Kidney (tissue), 22 donors: ENCODE measurements at places on chromosomes 1 and 21.

DNA sequence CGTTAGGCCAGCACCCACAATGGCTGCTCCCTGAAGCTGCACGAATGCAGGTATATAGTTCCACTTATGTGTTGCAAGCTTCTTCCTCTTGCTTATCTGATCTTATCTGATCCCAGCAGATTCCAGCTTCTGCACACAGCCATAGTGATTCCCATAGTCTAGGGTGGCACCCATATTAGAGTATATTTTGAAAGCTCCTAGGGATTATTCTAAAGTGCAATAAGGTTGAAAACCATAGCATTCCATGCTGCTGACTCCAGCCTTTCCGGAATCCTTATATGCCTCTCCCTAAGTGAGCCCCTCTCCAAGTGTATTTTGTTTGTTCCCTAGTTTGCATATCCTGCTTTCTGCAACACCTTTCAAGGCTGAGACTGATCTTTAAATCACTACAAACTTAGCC lies 432.0 kb downstream of the SETD4 start:
- no peak overlapping the region for H3K27ac ChIP-seq
- H3K4me3 ChIP-seq = no peak overlapping the region
- no peaks in the 10 kb centered on the region for H3K36me3 ChIP-seq
- DNase-seq = no peak
- H3K27me3 ChIP-seq = no peaks in the 10 kb centered on the region

DNA sequence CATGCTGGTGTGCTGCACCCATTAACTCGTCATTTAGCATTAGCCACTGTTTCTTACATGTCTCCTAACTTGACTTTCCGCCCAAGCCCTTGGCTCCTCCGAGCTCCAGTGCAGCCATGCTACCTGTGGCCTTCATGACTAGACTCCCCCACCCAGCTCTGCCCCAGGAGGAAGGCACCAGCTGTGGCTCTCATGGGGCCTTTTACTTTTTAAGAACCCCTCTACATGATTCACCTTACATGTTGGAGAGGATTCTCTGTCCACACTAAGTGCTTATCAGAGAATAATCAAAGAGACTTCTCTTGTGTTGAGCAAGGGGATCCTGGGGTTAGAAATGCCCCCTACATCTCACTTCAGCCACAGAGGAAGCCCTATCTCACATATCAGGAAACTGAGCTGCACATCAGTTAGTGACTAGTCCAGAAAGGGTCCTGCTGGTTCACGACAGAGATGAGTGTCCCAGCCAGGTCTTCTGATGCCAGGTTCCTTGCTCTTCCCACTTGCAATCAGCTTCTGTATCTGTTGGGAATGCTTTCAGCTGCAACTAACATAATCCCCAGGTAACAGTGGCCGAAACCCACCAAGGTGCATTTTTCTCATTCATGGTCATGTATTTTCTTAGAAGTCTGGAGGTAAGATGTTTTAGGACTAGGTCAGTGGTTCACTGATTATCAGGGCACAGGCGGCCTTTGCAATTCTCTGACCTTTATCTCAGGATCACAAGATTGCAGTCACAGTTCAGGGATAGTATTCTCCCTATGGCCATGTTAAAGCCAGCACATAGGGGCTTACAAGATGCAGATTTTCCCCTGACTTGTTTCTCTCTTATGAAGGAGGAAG lies 45.9 kb downstream of the KLHDC7A start:
- no peaks in the 10 kb centered on the region for H3K4me1 ChIP-seq
- no peaks in the 10 kb centered on the region for H3K27me3 ChIP-seq
- H3K4me3 ChIP-seq = no peak overlapping the region
- no peak for DNase-seq

DNA sequence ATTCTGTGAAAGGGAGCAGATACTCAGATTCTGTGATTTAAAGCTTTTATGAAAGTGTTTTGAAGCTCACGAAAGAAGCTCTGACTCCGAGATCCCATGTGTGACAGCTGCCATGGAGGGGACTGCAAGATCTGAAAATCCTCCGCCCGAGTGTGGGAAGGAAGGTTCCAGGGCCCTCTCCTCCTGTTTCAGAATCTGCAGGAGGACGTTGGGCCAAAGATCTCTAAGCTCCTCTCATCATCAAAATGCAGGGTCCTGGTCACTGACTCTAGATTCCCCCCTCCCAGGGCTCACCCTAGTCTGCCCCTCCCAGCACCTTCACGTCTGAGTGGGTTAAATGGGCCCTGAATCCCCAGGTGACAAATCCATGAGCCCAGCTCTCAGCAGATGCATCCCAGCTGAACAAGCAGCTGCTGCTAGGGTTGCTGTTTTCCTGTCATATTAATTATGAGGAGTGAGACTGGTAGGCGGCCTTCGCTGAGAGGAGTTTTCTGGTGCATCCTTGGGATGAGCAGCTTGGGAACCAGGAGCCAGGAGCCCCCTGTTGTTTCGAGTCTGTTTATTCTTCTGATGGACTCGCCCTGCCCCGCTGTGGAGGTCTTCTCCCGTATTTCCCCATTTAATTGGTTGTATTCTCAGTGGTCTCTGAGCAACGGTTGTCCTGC lies 402.0 kb downstream of the MATN1 start:
- H3K36me3 ChIP-seq = no peaks in the 10 kb centered on the region
- no peaks in the 10 kb centered on the region for H3K4me1 ChIP-seq
- H3K27me3 ChIP-seq = no peaks in the 10 kb centered on the region
- H3K4me3 ChIP-seq = no peak overlapping the region

- H3K27ac ChIP-seq = no peak overlapping the region
- DNase-seq = no peak
- no peaks in the 10 kb centered on the region for H3K36me3 ChIP-seq
- no peaks in the 10 kb centered on the region for H3K27me3 ChIP-seq
These were observed 63.2 kb downstream of the DIRAS3 start for GRCh38 chr1:67987046-67987799.

DNA sequence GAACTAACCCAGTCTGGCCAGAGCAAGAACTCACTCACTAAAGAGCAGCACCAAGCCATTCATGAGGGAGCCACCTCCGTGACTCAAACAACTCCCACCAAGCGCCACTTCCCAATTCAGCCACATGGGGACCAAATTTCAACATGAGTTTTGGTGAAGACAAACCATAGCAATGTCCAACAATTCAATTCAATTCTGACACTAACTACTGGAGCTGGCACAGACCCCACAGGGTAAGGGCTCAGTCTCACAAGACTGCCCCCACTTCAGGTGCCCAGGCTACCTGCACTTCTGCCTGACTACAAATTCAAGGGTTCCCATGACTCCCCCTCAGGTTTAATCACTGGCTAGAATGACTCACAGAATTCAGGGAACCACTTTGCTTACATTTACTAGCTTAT lies 48.8 kb upstream of the RAP1A start:
- H3K27ac ChIP-seq = no peak overlapping the region
- H3K36me3 ChIP-seq = no peaks in the 10 kb centered on the region
- H3K27me3 ChIP-seq = no peaks in the 10 kb centered on the region

DNA sequence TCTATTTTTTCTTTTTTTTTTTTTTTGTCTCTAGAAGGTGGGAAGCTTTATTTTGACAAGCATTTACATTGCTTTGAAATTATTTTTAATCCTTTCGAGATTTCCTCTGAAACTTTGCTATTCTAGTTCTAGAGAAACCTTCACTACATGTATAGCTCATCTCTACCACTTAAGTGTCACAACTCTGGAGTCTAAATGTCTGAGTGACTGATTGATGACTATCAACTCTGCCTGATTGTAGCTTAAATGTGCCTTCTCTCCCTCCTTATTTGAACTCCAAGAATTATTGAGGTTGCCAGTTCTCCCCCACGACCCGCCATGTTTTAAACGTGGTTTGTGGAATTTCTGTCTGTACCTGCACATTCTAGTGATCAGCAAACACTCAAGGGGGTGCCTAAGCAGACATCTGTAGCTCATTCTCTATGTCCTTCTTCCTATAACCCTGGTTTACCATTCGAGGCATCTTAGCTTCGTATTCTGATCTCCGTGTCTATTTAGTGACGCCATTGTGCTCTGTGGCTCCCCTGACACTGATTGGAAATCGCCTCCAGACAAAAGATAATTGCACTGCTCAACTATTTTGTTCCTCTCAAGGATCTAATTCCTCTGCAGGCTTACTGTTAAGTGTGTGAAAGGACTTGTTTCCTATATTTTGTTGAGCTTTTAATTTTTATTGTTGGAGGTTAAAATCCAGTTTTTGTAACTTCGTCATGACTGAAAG lies 1570.6 kb downstream of the BRINP3 start:
- no peaks in the 10 kb centered on the region for H3K27me3 ChIP-seq
- no peak for DNase-seq
- no peaks in the 10 kb centered on the region for H3K36me3 ChIP-seq
- no peak overlapping the region for H3K27ac ChIP-seq
- no peak overlapping the region for H3K4me3 ChIP-seq
- no peaks in the 10 kb centered on the region for H3K4me1 ChIP-seq

GRCh38 chr21:38402291-38402690 lies 96.0 kb downstream of the ERG start:
- no peaks in the 10 kb centered on the region for H3K4me1 ChIP-seq
- no peak overlapping the region for H3K27ac ChIP-seq
- no peak for DNase-seq
- H3K4me3 ChIP-seq = no peak overlapping the region
- no peaks in the 10 kb centered on the region for H3K27me3 ChIP-seq
- no peaks in the 10 kb centered on the region for H3K36me3 ChIP-seq

DNA sequence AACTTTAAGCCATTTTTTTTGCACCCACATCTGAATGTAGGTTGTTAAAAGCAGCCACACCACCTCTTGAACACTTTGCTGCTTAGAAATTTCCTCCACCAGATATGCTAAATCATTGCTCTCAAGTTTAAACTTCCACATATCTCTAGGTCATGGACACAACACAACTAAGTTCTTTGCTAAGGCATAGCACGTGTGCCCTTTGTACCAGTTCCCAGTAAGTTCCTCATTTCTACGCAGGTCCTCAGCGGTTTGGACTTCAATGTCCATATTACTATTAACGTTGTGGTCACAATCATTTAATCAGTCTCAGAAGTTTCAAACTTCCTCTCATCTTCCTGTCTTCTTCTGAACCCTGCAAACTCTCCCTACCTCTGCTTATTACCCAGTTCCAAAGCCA lies 661.6 kb upstream of the PKN2 start:
- no peak for DNase-seq
- H3K36me3 ChIP-seq = no peaks in the 10 kb centered on the region
- no peaks in the 10 kb centered on the region for H3K27me3 ChIP-seq
- H3K4me1 ChIP-seq = no peaks in the 10 kb centered on the region

- DNase-seq = no peak
- H3K27me3 ChIP-seq = no peaks in the 10 kb centered on the region
- H3K4me1 ChIP-seq = peaks cover 19% of the 10 kb centered on the region
These were observed 6.6 kb downstream of the UBR4 start for GRCh38 chr1:19203440-19203839.

GRCh38 chr1:82849460-82849859 lies 1048.7 kb downstream of the ADGRL2 start:
- no peaks in the 10 kb centered on the region for H3K36me3 ChIP-seq
- no peaks in the 10 kb centered on the region for H3K4me1 ChIP-seq
- H3K4me3 ChIP-seq = no peak overlapping the region
